ENCODE measurements at places on chromosomes 16 and 17. TPM values are rescaled to one million over a fixed set of nuclear protein-coding genes. Genes with fewer than 3 reads are reported as not detected.

Gene MYH1
- total RNA-seq = not detected

Gene USH1G
- total RNA-seq = not detected

Gene PSMD11
- total RNA-seq = 200 TPM

DNA sequence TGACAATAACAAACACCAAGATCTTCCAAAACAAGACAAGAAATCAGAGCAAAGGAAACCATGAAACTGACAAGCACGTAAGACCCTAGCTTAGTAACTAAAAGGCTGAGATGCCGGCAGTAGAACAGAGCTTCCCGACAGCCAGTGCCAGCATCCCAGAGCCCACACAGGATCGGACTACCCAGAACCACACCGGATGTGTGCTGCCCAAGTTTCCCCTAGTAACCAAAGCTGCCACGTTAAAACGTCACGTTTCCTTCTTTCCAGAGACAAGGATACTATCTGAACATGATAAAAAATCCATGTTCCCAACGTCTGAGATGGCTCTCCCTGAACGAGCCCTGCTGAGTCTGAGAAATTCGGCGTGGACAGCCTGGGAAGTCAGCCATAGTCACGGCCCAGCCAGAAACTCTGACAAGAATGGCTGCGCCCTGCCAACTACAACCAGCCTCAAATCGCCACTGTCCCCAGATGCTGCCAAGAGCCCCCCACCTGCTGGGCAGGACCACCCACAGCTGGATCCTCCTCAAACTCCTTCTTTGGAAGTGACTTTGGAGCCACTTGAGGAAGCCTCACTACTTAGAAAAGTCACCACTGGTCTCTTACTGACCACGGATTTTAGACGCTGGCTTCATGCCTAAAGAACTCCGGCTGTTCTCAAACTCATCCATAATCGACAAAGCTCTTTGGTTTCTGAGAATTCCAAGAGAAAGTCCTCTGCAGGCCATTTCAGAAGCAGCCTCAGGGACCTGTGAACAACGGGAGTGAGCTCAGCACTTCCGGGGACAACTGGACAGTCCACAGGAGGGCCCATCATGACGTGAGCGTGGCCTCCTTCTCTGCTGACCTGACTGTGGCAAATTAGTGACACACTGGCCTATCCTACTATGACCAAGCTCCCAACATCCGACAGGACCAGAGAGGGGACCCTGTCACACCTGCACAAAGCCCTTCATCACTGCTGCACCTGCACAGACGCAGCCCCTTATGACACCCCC lies 16.7 kb downstream of the CCDC57 start:
- H3K27ac ChIP-seq = no peak overlapping the region
- peaks cover 44% of the 10 kb centered on the region for H3K36me3 ChIP-seq
- no peaks in the 10 kb centered on the region for H3K27me3 ChIP-seq
- H3K4me3 ChIP-seq = no peak overlapping the region

DNA sequence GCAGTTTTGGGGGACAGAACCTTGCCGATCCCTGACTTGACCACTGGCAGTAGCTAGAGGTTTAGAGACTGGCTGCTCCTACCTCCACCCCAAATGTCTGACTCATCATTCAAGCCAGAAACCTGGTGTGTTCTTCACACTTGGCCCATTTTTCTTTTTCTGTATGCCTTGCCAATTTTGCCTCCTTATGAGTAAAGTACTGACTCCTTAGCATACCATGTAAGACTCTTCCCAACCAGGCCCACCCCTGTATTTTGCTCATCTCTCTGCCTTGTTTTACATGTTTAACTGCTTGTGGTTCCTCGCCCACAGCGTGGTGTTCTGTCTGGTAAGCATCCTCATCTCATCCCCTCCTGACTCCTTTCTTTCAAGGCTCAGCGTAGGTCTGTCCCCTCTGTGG lies 37.9 kb downstream of the NUP88 start:
- no peak overlapping the region for H3K4me3 ChIP-seq
- H3K27me3 ChIP-seq = no peaks in the 10 kb centered on the region
- peaks cover 4% of the 10 kb centered on the region for H3K4me1 ChIP-seq
- peak overlapping the region; percentile 18 for H3K27ac ChIP-seq
- no peak for DNase-seq

- H3K27me3 ChIP-seq = no peaks in the 10 kb centered on the region
- peak; percentile 33 for DNase-seq
- H3K4me1 ChIP-seq = peaks cover 2% of the 10 kb centered on the region
Measured at GRCh38 chr17:18246880-18247612, 11.5 kb downstream of the FLII start.

DNA sequence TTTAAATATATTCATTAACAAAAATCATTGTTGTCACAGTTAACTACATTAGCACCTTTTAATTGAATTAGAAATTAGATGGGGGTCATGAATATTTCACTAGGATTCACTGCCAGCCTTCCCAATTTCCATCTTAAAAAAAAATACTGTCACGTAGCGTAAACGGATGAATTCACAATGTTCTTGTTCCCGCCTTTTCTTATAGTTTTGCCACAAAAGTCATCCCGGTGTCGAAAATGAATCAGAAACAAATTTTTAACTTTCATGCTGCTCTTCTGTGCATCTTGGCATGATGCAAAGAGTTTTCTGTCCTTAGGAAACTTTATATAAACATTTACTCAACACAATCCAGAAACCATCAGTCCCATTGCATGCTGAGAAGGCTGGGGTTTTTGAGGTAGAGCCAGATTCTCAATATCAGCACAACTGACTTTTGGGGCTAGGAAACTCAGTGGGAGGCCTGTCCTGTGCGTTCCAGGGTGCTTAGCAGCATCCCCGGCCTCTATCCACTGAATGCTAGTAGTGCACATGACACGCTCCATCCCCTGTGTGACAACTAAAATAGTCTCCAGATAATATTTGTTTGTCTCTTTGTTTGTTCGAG lies 252.9 kb upstream of the XYLT1 start:
- DNase-seq = no peak
- H3K4me1 ChIP-seq = no peaks in the 10 kb centered on the region
- H3K27ac ChIP-seq = no peak overlapping the region
- H3K36me3 ChIP-seq = no peaks in the 10 kb centered on the region
- no peak overlapping the region for H3K4me3 ChIP-seq
- no peaks in the 10 kb centered on the region for H3K27me3 ChIP-seq

- peaks cover 7% of the 10 kb centered on the region for H3K36me3 ChIP-seq
- H3K27me3 ChIP-seq = peaks cover 3% of the 10 kb centered on the region
- H3K27ac ChIP-seq = no peak overlapping the region
- H3K4me1 ChIP-seq = peaks cover 16% of the 10 kb centered on the region
- H3K4me3 ChIP-seq = no peak overlapping the region
- no peak for DNase-seq
Measured at GRCh38 chr17:81518785-81519283, 6.2 kb upstream of the ACTG1 start.

GRCh38 chr16:85061566-85061965 lies 34.0 kb downstream of the KIAA0513 start:
- peaks cover 19% of the 10 kb centered on the region for H3K4me1 ChIP-seq
- H3K27ac ChIP-seq = no peak overlapping the region
- H3K4me3 ChIP-seq = no peak overlapping the region
- peaks cover 10% of the 10 kb centered on the region for H3K27me3 ChIP-seq

GRCh38 chr17:56929362-56929969 lies 15.6 kb upstream of the TRIM25 start:
- DNase-seq = no peak
- no peak overlapping the region for H3K27ac ChIP-seq
- peaks cover 2% of the 10 kb centered on the region for H3K4me1 ChIP-seq

Measured in activated T-helper 2 cell treated with anti-CD3 and anti-CD28 coated beads, Interferon-gamma antibody, Interleukin-2, Interleukin-4, amounts not matched to agents 10 μg/mL and 5 μg/mL and 100 μg/mL, durations not matched to agents 14 hours and 24 hours and 36 hours (primary cell).